RWPE2 (cell line): ENCODE measurements at places on chromosomes 11 and 22.

GRCh38 chr22:46614025-46614931, 5.9 kb upstream of the GRAMD4 start:
- DNase-seq: no peak

DNA sequence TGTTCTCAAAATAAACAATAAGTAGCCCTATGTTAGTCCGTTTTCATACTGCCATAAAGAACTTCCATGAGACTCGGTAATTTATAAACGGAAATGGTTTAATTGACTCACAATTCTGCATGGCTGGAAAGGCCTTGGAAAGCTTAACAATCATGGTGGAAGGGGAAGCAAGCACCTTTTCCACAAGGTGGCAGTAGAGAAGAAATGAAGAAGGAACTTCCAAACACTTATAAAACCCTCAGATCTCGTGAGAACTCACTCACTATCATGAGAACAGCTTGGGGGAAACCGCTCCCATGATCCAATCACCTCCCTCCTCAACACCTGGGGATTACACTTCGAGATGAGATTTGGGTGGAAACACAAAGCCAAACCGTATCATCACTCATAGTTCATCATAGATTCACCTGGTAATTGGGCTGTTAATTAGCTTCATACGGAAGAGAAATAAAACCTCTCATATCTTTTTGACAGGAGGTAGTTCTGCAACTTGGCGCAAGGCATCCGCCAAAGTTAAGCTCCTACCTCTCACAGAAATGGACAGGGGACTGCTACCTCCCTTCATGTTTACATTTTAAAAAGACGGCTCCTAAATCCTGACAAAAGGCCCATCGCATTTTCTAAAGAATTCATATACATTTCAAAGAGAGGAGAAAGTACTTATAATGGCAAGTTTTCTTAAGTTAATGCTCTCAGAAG, 49.0 kb downstream of the MUC15 start:
- DNase-seq: no peak

- DNase-seq: no peak
Measured at GRCh38 chr11:92725352-92725751, 244.1 kb upstream of the MTNR1B start.

DNA sequence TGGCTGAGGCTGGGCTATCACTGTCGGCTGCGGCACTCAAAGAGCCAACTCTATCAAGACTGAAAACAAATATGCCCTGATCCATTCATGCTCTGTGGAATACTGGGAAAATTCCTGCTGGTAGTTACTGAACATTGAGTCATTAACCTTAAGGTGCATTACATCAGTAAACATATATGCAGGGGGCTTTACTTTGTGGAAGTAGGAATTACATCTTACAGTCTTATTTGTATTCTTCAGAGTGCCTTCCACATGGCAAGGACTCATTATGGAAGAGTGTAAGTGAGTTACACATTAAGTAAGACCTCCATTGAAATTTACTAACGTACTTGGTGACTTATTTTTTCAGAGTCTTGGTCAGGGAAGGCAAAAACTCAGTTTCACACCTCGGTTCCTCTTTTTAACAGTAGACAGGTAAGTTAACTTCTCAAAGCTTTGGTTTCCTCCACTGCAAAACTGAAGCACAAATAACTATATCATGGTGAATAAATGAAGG, 4.5 kb downstream of the OR5B21 start:
- no peak for DNase-seq

DNA sequence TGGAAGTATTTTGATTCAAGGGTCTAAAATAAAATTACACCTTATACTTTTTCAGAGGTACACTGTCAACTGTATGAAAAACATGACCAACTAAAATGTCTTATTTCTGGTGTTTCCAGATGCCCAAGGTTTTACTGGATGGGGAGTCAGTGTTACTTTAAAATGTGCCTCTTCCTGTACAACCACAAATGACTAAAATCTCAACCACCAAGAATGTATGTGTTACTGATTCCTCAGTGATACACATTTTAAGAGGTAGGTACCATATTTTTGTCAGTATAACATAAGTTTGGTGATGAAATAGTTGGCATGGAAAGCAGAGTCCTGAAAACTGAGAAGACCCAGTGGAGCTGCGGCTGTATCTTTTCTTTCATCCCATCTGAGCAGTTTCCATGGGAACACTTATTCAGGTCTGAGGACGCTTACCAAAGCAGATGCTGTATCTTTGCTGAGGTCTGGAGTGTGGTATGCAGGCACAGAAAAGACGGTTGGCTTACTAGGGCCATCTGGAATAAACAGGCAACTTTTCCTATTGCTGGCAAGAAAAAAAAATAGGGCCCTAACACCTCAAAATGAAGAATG, 21.2 kb upstream of the TP53AIP1 start:
- DNase-seq: no peak
